ENCODE measurements at places on chromosomes 7 and 10.

GRCh38 chr7:105707967-105708762, 126.9 kb upstream of the EFCAB10 start:
- no peak for DNase-seq

DNA sequence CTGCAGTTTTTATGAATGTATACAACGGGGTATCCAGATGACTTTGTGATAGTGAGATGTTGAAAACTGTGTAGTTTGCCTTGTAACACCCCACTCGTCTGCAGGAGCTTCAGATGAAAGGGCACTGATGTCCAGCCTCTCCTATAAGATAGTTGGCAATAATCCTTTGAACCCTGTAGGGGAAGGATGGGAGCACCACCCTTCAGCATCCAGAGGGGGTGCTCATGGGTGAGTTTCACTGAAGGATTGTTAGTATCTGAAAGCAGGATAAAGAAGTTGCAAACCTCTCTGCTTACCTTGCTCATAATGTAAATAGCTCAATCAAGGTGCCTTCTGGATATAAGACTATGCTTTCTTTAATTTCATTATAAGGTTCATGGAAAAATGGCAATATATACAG, 201.5 kb downstream of the TMEM178B start:
- DNase-seq: no peak

DNA sequence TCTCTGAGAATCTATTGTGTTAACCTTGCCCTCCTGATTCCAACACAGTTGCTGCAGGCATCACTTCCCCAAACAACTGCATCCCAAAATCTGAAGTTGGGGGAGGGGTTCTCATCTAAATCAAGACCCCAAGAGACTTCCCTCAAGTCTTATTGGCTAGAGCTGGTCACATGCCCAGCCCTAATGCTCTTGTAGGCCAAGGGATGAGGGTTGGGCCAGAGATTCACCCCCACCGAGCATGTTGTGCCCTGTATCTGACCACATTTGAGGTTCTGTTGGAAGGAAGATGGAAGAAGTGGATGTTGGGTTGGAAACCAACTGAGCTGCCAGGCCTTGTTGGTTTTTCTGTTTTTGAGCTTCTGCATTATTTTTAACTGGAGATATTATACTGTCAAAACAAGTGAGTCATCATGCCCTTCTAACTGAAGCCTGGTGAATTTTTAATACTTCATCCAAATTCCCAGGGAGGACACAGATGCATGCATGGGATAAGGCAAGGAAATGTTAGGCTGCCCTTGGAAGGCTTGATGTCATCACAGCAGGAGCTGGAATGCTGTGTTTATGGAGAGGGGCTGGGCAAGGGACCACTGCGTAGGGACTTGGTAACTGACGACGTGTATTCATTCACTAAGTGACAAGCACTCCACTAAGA, 68.6 kb upstream of the CACUL1 start:
- DNase-seq: no peak

- DNase-seq: peak; percentile 35
Measured at GRCh38 chr7:38398725-38399321, 125.4 kb upstream of the TARP start.

- no peak for DNase-seq
Measured at GRCh38 chr7:37277513-37277912, 171.2 kb downstream of the ELMO1 start.

DNA sequence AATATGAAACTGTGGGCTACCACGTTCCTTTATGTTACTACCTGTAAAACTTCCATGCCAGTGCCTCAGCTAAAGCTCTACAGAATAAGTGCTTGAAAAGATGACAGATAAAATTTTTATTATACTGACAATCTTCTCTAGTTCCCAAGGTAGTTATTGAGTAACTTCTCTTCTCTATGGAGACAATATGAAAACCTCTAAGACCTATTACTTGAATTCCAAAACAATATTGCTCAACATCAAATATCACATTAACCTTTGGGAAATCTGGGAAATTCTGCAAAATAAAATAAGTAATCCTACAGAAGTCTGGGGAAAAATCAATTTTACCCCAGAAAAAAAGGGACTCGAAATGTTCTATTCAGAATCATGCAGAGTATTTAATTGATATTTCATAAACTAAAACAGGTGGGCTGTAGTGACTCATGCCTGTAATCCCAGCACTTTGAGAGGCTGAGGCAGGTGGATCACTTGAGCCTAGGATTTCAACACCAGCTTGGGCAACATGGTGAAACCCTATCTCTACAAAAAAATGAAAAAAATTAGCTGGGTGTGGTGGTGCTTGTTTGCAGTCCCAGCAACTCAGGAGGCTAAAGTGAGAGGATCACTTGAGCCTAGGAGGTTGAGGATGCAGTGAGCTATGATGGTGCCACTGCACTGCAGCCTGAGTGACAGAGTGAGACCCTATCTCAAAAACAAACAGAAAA, 23.8 kb upstream of the ANK3 start:
- DNase-seq: no peak

Data from hepatic stellate cell (primary cell).